ENCODE measurements at places on chromosomes 5 and 9.

DNA sequence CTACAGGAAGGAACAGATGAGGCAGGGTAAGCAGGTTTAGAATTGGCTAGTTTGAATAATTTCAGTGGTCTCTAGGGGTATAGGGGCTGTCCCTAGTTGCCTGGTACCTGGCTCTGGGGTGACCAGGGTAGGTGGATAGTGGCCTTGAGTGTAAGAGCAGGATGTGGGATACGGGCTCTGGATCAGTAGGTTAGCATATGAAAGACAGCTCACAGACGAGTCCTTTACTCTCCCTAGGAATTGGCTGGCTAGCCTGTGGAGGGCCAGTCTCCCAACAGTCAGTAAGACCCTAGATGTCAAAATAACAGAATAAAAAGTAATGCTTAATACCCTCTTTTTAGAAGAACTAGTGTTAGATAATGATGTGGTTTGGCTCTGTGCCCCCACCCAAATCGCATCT is 16.6 kb upstream of the C9orf152 start:
- DNase-seq: no peak

- no peak for DNase-seq
These were observed 41.4 kb upstream of the FAT2 start for GRCh38 chr5:151632524-151632923.

DNA sequence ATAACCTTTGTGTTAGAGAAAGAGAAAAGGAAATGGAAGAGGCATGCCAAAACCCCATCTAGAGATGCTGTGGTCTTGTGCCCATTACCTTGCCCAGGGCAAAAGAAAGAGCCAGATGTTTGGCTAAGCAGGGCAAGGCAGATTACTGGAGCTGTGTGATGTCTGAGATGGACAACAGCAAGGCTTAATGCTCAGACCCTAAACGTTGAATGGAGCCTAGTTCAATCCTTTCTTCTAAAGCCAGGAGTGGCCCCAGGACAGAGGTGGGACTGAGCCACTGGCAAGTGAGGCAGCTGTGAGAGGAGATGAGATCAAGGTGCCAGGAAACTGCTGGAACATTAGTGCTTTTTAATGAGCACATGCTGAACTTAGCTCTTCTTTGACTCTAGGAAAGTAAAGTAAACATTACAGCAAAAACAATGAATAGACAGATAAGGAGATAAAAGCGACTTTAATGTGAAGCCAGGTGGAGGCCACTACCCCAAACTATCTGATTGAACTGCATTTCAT is 143.0 kb upstream of the EGFLAM start:
- no peak for DNase-seq

DNA sequence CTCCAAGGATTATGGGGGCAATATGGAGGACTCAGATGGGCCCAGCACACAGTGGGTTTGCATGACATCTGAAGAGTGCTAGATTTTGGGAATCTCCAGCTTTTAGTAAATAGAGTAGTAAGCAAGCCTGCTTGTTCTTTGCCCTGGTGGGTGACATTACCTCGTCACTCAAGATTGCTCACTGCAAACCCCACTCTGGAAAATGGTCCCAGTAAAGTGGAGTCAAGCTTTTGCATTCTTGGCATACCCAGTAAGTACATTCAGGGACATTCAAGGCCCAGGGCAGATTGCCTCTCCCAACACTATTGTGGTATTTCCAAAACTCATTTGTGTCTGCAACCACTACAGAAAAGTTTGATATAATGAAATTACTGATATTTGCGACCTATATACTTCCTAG is 118.5 kb downstream of the INVS start:
- DNase-seq: no peak

DNA sequence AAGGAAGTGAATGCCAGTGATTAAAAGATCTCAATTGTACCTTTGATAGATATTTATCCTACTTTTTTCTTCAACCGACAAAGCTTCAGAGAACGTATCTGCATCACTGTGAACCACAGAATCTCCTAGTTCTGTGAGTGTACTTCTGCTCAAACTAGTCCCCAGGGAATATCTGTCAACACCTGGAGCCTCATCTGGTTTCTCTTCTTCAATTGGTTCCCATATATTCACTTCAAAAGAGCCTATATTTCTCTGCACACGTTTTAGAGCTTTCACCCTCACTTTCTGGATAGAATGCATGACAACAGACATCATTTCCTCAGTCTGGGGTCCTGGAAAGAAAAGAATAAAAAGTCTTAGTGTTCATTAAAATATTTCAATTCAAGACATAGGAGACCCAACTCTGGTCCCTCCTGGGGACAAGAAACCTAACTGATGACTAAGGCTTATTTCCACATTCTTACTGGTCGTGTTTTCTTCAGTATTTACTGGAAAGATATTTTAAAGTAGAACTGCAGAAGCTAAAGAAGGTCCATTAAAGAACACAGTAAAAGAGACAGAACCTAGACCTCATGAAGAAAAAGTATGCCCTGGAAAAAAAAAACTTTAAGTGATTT is 64.3 kb downstream of the CPLANE1 start:
- DNase-seq: no peak

- no peak for DNase-seq
These were observed 1.7 kb downstream of the ADAMTS19 start for GRCh38 chr5:129461711-129462332.

DNA sequence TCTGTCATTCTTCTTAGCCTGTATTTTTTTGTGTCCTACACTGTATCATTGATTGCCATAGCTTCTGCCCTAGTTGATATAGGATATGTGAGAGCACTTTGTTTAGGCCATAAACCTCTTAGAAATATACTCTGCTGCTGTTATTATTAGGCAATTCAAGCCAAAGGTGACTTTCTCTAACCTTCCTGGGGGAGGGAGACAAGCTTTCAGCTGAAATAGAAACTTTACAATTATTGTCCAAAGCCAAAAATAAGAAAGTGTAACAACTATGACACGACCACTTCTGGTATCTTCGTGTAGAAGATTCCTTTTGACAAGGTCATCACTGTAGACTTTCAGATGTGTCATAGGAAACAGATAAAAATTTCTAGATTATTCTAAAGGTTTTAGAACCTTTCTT is 12.2 kb upstream of the CSNK1A1 start:
- DNase-seq: no peak

- no peak for DNase-seq
These were observed 22.2 kb upstream of the CTSL start for GRCh38 chr9:87703636-87704276.

DNA sequence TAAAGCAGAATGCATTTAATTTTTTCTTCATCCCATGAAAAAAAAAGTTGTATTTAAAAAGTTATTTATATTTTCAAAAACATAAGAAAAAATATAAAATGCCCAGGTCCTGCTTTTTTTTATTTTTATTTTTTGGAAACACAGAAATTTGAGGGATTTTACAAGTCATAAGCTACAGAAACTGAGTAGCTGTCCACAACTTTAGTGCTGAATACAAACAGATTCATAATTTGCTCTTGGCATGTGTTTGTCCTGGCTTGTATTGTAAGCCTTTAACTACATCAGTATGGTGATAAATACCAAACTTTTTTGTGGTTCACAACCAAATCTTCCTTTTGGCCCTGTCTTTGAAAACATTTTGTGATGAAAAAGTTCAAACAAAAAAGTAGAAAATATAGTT is 7.5 kb upstream of the PLCXD3 start:
- no peak for DNase-seq

DNA sequence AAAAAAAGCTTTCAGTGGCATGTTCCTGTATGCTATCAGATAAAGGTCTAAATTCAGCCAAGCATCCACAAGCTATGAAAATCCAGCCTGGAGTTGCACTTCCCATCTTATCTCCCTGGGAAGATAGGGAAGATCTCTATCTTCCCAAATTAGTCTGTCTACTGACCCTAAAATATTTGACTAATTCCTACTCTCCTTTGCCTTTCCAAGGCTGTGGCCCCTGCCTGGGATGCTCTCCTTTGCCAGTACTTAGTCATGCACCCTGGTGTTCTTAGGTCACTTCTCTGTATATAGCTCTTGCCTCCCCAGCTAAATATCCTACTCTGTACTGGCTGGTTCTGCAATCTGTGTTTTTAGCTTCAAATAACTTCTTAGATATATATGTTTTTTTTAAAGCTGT is 44.0 kb upstream of the PLPP1 start:
- no peak for DNase-seq
